ENCODE measurements at places on chromosomes 5 and 9. TPM values are rescaled to one million over a fixed set of nuclear protein-coding genes. Genes with fewer than 3 reads are reported as not detected.

GRCh38 chr5:91025449-91025848 lies 357.7 kb downstream of the ARRDC3 start:
- H3K27ac ChIP-seq = no peak overlapping the region
- H3K4me3 ChIP-seq = no peak overlapping the region
- H3K4me1 ChIP-seq = peaks cover 13% of the 10 kb centered on the region
- no peaks in the 10 kb centered on the region for H3K36me3 ChIP-seq
- no peaks in the 10 kb centered on the region for H3K27me3 ChIP-seq
- no peak for DNase-seq

DNA sequence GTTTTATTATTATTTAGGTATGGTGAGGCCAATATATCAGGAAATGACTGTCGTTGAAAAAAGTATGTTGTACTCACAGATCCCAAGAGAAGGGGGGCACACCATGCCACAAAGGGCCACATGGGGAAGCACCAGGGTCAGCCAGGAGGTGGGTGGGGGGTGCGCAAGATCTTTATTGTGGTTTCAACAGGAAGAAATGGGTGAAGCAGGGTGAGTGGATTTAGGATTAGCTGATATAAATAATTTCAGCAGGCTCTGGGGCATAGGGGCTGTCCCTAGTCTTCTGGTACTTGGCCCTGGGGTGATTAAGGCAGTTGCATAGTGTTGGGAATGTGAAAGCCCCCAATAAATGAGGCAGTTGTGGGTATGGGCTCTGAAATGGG lies 8.6 kb downstream of the PDCD1LG2 start:
- H3K27me3 ChIP-seq = no peaks in the 10 kb centered on the region
- no peak overlapping the region for H3K4me3 ChIP-seq
- no peak for DNase-seq
- no peaks in the 10 kb centered on the region for H3K4me1 ChIP-seq

DNA sequence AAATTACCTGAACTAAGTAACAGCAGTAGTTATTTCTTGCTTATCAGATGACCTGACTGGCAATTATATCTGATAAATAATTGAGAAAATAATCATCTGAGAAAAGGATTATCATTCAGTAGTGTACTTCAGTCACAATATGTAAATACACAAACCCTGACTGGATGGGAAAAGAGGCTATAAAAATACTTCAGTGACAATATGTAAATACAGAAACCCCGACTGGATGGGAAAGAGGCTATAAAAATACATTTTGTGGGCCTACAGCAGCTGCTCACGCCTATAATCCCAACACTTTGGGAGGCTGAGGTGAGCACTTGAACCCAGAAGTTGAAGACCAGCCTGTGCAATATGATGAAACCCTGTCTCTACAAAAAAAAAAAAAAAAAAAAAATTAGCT lies 11.1 kb downstream of the UBAP2 start:
- peak overlapping the region; percentile 75 for H3K27ac ChIP-seq
- H3K27me3 ChIP-seq = no peaks in the 10 kb centered on the region
- H3K4me1 ChIP-seq = peaks cover 42% of the 10 kb centered on the region
- no peak overlapping the region for H3K4me3 ChIP-seq

DNA sequence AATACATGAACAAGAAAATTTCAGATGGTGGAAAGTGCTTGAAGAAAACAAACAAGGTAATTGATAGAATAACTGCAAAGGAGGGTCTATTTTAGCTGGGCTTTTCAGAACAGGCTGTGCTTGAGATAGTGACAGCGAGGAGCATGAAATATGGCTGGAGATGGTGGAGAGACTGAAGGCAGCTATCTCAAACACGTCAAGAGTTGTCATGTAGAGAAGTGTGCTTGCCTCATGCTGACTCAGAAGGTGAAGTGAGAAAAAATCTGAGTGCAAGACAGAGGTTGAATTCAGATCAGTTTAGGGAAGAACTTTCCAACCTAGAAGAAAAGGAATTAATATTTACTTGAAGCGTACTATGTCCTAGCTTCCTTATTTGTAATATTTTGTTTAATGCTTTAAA lies 115.5 kb upstream of the RANBP3L start:
- H3K27ac ChIP-seq = peak overlapping the region; percentile 66
- DNase-seq = no peak
- H3K4me1 ChIP-seq = peaks cover 62% of the 10 kb centered on the region
- no peaks in the 10 kb centered on the region for H3K27me3 ChIP-seq

Gene NRG2
- 0.59 TPM for total RNA-seq

GRCh38 chr5:124866355-124867136 lies 120.1 kb upstream of the ZNF608 start:
- H3K27ac ChIP-seq = no peak overlapping the region
- H3K27me3 ChIP-seq = no peaks in the 10 kb centered on the region
- no peak overlapping the region for H3K4me3 ChIP-seq
- no peaks in the 10 kb centered on the region for H3K36me3 ChIP-seq

Gene RAB3C
- total RNA-seq = 0.05 TPM

GRCh38 chr9:35333551-35333950 lies 156.4 kb upstream of the RUSC2 start:
- DNase-seq = no peak
- H3K4me3 ChIP-seq = no peak overlapping the region
- no peaks in the 10 kb centered on the region for H3K4me1 ChIP-seq
- no peaks in the 10 kb centered on the region for H3K27me3 ChIP-seq
- H3K27ac ChIP-seq = no peak overlapping the region

All from Caco-2 (cell line).